Suppressor macrophage (primary cell): ENCODE measurements at places on chromosomes 2 and 18.

- peak; percentile 57 for DNase-seq
Observed at GRCh38 chr18:13548966-13549879, 177.1 kb downstream of the FAM210A start.

DNA sequence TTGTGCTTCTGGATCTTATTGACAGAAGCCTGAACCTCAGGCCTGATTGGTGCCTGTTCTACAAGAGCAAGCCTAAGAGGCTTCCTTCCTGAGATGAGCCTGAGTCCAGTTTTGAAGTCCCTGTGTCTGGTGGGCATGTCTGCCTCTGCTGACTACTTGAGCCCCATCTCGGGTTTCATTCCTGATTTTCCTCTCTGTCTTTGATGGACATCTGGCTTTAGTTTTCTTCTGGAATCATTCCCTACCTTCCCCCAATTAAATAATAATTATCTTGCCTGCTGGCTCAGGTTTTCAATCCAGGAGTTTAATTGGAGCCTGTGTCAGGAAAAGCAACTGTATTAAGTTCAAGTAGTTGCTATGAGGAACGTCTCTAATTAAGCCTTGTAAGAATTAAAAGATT is 135.5 kb upstream of the MC4R start:
- no peak for DNase-seq

- DNase-seq: no peak
Observed at GRCh38 chr2:162795312-162795711, 43.3 kb downstream of the KCNH7 start.

DNA sequence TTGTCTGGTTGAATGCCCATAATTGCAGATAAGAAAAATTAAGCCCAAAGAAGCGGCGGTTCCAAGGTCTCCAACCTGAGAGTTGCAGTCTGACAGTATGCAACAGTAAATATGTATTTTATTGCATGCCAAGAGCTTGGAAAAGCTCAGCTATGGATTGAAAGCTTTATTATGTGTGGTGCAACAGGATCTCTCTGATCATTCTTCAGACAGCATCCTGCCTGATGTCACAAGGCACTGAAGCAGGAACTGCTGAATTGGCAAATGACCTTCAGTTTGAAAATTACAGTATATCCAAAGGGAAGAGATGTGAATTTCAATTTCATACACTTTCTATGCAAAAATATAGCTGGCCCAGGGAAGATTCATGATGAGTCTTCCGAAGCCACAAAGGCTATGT is 42.5 kb downstream of the DOCK10 start:
- peak; percentile 54 for DNase-seq

GRCh38 chr18:24795129-24795528 is 334.7 kb downstream of the HRH4 start:
- no peak for DNase-seq

- no peak for DNase-seq
Observed at GRCh38 chr2:133633881-133634409, 65.7 kb upstream of the NCKAP5 start.

DNA sequence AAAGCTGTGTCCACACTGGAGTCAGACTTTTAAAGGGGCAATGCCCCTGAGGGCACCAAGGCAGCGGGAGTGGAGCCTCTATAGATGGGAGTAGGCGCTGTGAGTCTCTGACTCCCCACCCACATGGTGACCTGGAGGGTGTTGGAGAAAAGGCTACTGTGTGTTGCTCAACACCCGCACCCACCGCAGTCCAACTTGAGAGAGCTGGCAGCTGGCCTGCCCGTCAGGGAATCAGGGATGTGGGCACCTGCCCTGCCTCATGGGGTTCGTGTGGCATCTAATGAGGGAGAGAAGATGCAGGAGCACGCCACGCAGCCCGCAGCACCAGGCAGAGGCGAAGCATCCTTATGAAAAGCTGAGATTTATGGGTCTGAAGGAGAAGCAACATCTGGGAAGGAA is 84.2 kb downstream of the KLHL29 start:
- DNase-seq: no peak

DNA sequence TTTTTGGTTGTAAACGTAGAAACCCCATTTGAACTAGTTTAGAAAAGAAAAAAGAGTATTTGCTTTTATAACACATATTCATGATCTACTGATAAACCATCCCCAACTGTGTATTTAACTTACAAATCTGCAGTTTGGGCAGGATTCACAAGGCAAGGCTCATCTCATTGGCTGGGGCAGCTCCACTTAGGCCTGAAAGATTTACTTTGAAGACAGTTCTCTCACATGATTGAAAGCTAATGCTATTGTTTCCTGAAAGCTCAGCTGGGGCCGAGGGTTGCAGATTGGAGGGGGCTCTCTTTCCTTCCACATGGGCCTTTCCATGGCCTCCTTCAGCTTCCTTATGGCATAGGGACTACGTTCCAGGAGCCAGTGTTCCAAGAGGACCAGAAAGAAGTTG is 47.4 kb downstream of the ARHGAP15 start:
- no peak for DNase-seq

DNA sequence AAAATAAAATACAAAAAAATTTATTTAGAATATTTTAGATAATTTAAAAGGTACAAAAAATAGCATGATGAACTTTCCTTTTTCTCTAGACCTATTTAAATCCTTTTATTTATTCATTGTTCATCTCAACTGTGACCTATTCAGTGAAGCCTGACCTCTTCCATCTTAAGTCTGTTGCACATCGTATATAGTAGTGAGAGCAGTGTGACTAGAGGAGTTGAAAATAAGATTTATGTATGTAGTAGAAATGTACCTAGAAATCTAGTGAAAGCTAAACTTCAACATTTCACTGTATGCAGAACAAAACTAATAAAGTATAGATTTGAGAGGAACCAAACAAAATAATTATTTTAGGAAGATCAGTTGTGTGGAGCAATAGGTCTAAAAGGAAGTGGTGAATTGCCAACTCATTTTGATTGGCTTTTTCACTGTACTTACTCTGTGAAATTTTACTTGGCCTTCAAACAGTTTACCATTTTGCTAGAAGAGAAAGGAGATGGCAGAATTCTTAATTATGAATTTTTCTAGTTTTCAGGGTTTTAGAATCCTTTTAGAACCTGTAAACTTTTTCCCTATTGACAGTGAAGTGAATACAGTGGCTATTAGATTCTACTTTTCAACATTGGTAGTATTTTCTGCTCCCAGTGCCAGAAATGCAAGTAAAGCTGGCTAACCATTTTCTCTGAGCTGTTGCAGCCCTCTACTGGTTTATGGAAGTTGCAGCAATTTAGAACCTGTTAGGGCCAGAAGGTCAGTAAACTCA is 11.0 kb downstream of the ANKRD12 start:
- peak; percentile 57 for DNase-seq

DNA sequence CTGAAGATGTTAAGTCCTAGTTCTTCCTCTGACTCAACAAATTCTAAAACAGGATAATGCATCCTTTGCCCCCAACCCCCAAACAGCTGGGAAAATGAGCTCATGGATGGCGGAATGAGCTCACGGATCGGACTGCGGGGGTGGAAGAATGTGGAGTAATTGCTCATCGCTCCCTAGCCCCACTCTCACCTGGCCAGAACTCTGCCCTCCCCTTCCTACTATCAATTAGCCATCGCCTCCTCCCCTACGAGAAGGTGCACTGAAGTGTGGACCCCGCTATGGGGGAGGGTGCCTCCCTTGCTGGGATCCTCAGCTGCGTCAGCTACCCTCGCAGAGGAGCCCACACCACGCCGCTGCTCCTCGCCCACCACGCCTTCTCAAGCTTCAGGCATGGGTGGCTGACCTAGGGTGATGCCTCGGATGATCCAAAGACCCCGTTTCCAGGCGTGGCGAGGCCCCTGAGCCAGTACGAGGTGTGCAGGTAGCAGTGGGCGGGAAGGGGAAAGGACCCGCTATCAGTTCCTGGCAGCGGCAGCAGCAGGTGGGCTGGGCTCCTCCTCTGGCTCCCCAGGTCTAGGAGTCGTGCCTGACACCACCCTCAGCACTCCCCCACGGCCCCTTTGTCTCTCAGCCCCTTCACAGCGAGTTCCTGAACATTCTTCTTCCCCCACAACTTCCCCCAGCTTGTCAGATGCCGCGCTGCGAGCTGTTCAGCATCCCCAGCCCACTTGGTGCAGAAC is 82.1 kb upstream of the POMC start:
- no peak for DNase-seq

DNA sequence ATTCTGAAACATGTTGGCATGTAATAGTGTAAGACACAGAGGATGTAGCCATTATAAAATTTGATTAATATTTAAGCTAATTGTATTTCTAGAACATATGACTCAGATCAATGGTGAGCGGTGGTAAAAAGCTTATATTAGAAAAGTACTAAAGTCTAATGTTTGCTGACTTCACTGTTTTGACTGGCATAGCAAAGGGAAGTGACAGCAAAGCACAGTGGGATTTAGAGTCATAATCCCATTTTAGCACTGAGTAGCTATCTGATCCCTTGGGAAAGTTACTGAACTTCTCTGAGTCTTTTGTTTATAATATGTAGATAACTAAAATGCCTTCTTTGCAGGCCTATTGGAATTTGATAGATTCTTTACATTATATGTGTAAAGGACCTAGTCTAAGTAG is 60.4 kb downstream of the KIAA1328 start:
- peak; percentile 6 for DNase-seq

GRCh38 chr2:24457696-24458386 is 33.2 kb upstream of the NCOA1 start:
- DNase-seq: no peak

GRCh38 chr2:197249381-197250083 is 61.0 kb downstream of the ANKRD44 start:
- DNase-seq: no peak

DNA sequence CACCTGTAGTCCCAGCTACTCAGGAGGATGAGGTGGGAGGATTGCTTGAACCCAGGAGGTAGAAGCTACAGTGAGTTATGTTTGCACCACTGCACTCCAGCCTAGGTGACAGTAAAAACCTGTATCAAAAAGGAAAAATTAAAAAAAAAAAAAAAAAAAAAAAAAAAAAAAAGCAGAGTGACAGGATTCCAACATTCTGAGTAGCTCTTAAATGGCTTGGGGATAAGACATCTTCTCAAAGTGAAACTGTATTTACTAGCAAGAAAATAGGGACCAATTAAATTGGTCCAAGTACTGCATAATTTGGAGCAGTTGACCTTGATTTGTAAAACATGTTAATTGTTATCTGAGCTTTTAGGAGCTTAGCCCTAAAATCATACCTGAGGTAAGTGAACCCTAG is 65.7 kb upstream of the TMEM247 start:
- DNase-seq: no peak

DNA sequence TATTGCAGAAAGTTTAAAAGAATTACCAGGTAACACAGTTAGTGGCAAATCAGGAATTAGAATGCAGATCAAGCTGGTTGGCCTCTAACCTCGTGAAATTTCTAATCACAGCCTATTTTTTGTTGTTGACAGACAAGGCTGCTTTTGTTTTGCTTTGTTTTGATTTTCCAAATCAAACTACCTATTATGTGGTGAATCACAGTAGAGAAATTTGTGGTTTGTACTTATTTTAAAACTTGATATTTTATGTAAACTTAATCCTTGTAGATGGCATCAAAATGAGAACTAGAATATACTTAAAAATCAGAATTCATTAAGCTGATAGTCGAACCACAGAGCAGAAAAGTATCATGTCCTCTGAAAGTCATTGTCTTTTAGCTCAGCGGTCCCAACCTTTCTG is 258.1 kb downstream of the CTNNA2 start:
- DNase-seq: no peak

GRCh38 chr2:240452462-240453256 is 17.2 kb downstream of the GPC1 start:
- no peak for DNase-seq

DNA sequence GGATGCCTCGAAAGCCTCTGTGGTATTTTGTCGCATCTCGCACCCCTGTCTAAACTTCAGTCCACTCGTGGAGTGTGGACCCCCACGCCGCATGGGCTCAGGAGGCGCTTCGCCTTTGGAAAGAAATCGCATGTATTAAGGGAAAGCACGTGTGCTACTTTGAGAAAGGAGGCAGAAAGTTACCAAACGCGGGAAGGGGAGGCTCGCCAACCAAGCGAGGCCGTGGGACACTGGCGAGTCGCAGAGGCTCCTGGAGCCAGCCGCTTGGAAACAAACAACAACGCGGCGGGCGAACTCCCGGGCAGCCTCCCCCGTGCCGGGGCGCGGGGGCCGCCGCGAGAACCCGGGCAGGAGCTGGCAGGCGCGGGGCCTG is 455 bp upstream of the AGAP1 start:
- DNase-seq: no peak

- DNase-seq: peak; percentile 71
Observed at GRCh38 chr18:24027156-24027827, 12.7 kb downstream of the TTC39C start.

- DNase-seq: no peak
Observed at GRCh38 chr18:44672506-44672905, 8.2 kb upstream of the SETBP1 start.

- peak; percentile 56 for DNase-seq
Observed at GRCh38 chr2:36356298-36356989, 866 bp downstream of the CRIM1 start.

GRCh38 chr2:162091325-162092007 is 17.5 kb upstream of the DPP4 start:
- no peak for DNase-seq

DNA sequence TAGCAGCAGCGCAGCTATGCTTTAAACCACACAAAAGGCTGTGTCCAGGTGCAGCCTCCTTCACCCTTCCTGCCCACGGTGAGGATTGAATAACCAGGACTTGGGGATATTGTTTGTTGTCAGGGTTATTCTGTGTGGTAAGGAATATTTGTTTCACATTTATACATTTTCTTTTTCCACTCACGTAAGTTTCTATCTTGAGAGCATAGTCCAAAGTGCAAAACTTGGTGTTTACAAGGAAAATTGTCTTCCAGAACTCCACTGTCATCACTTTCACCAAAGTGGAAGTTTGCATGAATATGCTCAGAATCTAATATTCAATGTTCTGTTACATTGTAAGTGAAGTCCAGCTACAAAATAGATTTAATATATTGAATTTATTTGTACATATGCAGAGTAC is 26.4 kb downstream of the NAPG start:
- no peak for DNase-seq

DNA sequence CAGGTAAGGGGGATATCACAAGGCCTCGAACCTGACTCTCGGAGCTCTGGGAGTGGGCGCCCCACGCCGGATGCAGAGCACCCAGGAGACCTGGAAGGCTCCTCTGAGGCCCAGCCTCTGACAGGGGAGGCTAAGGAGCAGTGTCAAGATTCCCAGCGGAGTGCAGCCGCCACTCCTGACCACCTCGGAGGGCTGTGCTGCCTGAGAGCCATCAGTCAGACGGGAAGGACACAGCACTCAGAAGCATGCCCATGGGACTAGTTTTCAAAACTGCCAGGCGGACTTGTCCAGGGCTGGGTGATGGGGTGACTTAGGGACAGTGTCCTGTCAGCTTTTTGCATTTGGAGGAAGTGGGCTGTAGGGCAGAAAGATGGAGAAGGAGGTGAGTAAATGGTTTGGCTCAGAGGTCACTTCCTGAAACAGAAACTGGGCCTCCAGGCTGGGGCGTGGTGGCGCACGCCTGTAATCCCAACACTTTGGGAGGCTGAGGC is 34.6 kb upstream of the B3GNT7 start:
- DNase-seq: peak; percentile 89

GRCh38 chr2:214497489-214497888 is 86.6 kb downstream of the VWC2L start:
- DNase-seq: no peak
